NCI-H2227 treated with DMSO at 0.1 percent for 48 hours (cell line): ENCODE measurements at places on chromosomes 5 and 9.

- DNase-seq, result no peak
These were observed 100.7 kb upstream of the ERBIN start for GRCh38 chr5:65825408-65826328.

GRCh38 chr5:40001796-40002195, 577.0 kb upstream of the DAB2 start:
- no peak for DNase-seq

GRCh38 chr5:169164481-169164925, 136.4 kb downstream of the SLIT3 start:
- no peak for DNase-seq

DNA sequence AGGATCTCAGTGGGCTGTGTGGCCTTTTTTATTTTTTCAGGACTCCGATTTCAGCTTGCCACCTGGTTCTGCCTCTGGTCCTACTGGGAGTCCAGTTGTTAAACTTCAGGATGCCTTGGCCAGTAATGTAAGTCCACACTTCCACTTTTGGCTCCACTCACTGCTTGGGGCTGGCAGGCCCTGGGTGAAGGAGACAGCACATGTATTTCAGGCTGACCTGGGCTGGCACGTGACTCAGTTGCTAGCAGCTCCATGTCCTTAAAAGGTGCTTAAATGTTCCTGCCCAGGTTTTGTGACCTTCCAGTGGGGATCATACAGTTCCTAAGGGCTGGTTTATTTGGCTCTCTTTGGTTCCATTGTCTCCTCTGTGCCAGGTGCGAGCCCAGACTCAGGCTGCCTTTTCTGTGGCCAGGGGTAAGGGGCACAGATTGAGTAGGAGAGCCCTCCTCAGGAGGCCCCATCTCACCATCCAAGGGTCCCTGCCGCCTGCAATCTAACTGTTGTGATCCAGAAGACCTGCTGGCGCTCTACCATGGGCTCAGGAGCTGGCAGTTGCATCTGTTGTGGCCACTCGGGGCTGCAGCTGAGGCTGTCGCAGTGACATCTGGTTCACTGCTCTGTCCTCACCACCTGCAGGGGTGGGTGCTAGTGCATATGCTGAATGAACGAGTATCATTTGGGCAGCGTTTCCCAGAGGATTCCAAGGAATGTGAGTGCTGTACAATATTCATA, 19.2 kb upstream of the POMT1 start:
- DNase-seq, result no peak

DNA sequence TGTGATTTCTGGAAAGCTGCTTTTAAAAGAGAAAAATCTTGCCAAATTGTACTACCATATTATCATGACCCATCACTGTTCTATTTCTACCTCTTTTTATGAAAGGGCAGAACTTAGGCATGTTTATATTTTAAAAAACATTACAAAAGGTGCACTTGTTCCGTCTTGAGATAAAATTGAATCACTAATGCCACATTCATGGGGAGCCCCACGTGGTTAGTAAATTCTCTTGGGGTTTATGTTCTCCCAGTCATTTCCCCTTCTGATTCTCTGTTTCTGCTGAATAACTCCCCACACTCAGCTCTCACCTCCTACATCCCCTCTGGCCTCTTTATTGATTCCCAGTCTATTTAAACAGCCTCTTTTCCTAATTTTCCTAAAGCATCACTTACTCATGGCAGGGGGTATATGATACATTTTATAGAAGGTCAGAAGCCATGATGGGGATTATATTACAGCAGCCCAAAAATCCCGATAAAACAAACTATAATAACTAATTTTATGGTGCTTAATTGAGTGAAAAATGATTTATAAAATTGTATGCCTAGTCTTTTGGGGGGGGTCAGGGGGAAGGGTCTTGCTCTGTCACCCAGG, 19.7 kb upstream of the VLDLR start:
- DNase-seq, result no peak

DNA sequence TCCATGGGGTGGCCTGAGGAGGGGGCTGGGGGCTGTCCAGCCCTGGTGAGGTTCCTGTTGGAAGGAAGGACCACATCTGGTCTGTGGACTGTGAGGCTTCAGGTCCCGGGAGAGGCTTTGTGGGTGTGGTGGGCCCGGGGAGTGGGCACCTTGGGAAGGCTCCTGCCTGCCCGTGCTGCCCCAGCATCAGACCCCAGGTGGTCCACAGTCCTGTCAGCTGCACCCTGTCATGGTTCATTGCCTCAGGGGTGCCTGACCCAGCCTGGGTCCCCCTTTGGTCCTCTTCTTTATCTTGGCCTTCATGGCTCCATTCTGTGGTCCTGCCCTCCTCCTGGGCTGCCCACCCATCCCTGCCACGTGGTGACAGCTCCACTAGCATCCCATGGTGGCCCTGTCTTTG, 36.7 kb downstream of the WNK2 start:
- no peak for DNase-seq

- no peak for DNase-seq
These were observed 142.0 kb downstream of the NSG2 start for GRCh38 chr5:174187481-174187880.

GRCh38 chr5:84478603-84479002, 93.9 kb upstream of the EDIL3 start:
- no peak for DNase-seq

DNA sequence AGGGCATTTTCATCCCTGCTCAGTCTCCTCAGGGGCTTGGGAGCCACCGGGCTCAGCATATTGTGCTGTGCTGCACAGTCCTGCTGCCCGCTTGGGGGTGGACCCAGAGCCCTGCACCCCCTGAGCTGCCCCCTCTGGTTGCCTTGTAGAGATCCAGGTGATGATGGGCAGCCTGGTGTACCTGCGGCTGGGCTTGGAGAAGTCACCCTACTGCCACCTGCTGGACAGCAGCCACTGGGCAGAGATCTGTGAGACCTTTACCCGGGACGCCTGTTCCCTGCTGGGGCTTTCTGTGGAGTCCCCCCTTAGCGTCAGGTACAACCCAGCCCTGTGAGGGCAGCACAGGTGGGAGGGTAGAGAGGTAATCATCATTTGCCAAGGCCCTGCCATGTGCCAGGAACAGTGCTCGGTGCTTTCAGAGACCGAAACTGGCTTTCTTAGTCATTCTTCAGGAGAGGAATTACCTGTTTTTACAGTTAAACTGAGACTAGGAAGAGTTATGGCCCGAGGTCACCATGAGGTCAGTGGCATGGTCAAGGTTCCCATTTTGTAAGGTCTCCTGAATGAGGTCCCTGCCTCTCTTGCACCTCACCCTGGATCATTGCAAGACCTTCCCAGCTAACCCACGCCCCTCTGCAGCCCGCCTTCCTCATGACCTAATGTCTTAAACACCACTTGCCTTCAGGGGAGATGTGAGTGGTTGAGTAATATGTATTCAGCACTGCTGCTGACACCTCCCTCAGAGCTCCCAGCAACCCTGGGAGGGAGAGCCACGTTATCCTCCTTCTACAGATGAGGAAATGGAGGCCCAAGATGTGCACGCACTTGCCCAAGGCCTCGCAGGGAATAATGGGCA, 7.5 kb downstream of the NHP2 start:
- peak; percentile 13 for DNase-seq

GRCh38 chr9:99244344-99245260, 22.5 kb downstream of the SEC61B start:
- no peak for DNase-seq
